ENCODE measurements at places on chromosomes 12 and 14. TPM values are rescaled to one million over a fixed set of nuclear protein-coding genes. Genes with fewer than 3 reads are reported as not detected.

Gene TAS2R46
- total RNA-seq, result 0.47 TPM

DNA sequence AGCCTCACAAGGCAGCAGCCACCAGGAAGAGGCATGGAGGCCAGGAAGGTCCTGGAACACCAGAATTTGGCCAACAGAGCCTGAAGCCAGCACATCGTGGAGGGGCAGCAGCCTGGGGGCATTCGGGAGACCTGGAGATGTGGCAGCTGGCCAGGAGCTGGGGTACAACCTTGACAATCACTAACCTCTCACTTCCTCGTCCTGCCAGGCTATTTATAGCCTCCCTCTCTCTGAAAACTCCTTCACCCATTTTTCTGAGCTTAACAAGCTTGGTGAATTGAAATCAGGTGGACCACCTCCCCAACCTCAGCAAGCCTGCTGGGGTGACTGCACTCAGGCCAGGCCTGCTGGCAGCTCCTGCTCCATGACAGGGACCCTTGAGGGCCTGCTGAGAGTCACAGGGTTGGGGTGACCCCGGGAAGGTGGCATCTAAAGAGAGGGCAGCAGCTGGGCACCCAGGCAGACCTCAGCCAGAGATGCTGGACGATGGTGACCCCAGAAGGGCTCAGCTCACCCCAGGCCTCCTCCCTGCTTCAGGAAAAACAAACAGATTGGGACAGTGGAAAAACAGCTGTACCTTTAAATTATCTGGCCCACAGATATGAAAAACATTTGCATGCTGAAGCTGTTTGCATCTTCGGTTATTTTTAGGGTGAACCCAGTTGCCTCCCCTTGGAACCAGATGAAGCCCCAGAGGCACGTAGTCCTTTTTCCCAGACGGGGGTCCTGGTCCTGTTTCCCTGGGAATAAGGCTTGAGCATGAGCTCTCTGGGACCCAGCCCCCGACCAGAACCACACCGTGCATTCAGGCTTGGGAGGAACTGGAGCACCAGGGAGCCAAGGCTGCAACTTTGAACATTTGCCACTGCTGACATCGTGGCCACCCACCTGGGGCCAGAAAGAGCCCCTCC, 67.0 kb downstream of the PITPNM2 start:
- DNase-seq, result no peak

GRCh38 chr12:14959126-14959440, 2.3 kb downstream of the ARHGDIB start:
- no peak for DNase-seq

- DNase-seq, result no peak
Observed at GRCh38 chr12:121592320-121592719, 11.5 kb upstream of the KDM2B start.

- no peak for DNase-seq
Observed at GRCh38 chr14:104697892-104698583, 8.6 kb downstream of the INF2 start.

DNA sequence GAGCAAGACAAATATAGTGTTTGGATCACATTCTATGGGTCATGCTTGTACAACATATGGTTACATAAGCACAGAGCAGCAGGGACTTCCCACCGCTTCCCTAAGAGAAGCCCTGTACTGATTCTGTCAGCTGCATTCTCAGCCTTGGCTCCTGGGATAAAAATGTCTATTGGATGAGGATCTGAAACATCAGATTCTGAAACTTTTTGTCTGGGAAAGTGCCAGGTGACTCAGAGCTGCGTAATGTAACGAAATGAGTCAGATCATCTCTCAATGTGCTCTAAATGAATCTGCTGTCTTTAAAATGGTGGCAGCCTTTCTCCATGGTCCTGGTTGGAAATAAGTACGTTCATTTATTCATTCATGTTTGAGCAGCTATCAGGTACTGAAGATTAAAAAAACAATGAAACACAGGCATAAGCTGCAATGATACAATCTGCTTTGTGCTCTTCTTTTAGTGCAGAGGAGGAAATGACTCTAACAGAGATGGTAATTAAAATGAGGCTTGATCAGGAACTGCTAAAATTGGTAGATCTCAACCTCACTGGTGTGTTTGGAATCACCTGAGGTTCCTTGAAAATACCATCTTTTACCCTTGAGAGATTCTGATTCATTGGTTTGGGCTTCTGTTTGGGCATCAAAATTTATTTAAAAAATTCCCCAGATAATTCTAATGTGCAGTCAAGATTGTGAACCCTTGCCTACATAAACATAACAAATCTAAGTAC, 99.1 kb upstream of the NAP1L1 start:
- DNase-seq, result peak; percentile 12

Data from K562 (cell line).